NCI-H460 (cell line): ENCODE measurements at places on chromosomes 1 and 21.

- DNase-seq: no peak
Observed at GRCh38 chr21:46000182-46000730, 18.7 kb downstream of the COL6A1 start.

DNA sequence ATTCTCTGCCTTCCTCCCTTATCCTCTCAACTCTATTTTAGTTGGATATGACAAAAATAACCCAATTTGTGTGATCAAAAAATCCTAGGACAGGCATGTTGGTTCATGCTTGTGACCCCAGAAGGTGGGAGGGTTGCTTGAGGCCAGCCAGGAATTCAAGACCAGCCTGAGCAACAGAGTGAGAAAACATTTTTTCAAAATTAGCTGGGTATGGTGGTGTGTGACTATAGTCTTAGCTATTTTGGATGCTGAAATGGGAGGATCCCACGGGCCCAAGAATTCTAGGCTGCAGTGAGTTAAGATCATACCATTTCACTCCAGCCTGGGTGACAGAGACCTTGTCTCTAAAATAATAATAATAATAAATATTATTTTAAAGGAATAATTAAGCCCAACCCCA, 1383.1 kb upstream of the ADGRL2 start:
- DNase-seq: no peak

- no peak for DNase-seq
Observed at GRCh38 chr21:42841156-42841915, 38.0 kb downstream of the WDR4 start.

- no peak for DNase-seq
Observed at GRCh38 chr1:10236405-10237156, 26.2 kb downstream of the KIF1B start.

- DNase-seq: no peak
Observed at GRCh38 chr1:115811140-115811828, 29.6 kb downstream of the NHLH2 start.
